NCI-H1694 (cell line): ENCODE measurements at places on chromosomes 4 and X.

GRCh38 chr4:10599574-10599973 is 85.0 kb downstream of the CLNK start:
- DNase-seq: no peak

DNA sequence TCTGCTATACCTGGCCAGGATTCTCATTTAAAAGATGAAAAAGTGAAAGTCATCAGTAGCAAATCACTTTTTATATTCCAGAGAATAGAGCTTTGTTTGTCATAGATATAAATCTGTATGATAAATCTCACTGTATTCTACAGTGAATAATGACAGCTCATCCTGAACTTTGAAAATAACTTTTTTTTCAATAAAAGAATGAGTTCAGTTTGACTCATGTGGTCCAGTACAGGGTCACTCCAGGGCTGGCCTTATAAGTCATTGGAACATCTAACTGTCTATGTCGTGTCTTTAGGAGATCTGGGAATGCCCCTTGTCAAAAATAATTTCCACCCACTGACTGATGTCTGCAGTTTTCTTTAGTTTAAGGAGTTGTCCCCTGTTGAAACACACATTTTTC is 18.5 kb upstream of the CXCL8 start:
- no peak for DNase-seq

- no peak for DNase-seq
Observed at GRCh38 chr4:1377606-1378261, 28.5 kb downstream of the NKX1-1 start.

DNA sequence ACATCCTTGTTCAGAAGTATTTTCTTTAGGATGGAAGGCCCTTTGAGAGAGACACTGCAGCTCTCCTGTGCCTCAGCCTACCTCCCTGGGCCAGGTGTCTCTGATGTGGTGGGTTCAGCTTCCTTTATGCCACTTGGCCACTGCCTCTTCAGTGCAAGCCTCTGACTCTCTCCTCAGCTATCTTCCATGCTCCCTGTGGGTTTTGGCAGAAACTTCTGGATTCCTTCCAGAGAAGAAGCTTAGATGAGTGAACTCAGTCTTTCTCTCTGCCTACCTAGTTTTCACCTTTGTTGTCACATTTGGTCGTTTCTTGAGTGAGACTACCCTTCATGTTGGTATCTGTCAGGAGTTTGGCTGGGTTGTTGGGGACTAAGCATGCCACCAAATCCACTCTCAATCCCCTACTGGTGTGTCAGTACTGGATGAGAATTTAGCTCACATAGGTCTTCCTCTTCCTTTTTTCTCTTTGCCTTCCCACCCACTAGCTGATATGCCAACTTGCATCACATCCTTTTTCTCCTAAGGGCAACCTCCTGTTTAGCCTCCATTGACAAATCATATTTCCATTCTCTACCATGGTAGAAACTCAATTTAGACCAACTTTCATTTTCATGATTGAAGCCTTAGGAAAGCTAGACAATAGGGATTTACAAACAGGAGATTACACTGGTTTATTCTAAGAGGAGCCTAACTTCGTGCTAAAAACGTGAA is 32.0 kb downstream of the IL15 start:
- no peak for DNase-seq

- DNase-seq: no peak
Observed at GRCh38 chr4:7956270-7956808, 16.7 kb upstream of the AFAP1 start.

DNA sequence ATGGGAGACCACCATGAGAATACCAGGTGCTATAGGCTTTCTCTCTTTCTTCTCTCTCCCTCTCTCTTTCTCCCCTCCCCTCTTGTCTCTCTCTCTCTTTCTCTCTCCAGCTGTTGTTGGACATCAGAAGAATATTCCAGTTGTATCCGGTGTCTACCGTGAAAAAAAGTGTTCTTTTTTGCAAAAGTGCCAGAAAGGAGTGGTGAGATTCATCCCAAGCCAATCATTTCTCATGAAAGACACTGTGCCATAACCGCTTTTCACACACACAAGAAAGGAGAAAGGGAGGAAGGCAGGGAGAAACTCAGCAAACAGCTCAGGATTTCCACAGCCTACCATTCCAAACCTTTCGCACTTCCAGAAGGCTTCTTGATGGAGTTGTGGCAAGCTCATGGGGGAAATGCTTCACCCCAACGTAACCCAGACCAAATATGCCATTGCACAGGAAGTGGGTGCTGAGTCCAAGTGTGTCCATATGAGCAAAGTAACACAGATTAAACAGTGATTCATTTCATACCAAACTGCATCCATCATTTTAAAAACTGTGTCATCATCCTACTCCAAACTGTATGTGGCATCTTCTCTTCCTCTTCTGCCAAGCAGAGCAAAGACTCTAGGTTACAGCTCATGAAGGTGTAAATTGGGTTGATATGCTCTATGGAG is 224.0 kb downstream of the APBB2 start:
- no peak for DNase-seq

DNA sequence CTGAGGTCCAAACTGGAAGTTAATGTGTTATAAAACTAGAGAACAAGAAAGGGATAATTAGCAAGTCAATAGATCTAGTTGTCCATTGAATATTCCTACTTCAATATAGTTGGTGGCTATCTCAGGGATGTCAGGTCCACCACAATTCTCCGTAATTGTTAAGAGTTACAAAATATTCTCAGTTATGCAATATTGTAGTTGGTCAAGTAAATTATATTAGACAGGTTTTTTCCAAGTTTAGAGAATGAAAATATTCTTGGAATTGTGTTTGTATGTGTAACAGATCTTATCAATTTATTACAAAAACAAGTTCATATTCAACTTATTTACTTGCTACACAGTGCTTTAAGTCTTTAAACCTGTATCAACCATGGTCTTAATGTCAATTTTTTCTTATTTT is 547.4 kb downstream of the SPRY1 start:
- no peak for DNase-seq

DNA sequence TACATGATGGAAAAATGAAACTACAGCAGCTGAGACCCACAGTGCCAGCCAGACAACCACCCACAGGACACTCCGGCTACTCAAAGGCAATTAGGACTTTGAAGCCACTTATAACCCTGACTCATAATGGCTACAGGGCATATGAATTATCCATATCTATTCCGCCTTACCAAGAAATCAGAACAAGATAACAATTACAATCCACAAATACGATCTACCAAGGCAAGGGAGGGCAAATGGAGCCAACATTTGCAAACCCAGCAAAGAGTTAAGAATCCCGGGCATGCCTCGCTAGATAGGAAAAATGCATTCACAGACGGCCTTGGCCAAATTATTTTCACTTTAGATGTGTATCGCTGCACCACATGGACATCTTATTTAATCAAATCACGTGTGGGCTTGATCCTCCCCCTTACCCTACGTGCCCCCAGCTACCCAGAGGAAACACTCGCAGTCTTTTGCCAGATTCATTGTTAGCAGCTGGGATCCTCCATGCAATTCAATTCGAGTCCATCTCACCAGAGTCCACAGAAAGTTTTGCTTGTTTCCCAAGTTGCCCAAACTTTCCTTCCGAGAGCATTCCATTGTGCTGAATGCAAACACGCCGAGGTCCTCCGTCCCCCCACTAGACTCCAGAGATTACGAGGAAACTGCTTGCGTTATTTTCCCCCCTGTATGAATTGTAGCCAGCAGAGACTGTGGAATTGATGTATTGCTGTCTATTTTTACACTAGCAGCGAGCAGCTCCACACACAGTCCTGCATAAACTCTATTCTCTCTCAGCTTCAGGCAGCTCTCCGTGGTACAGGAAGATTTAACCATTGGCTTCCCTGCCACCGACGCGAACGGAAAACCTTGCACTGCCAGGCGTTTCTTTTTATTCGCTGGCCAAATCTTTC is 1.2 kb downstream of the PPARGC1A start:
- DNase-seq: no peak

GRCh38 chr4:127574643-127575042 is 58.1 kb upstream of the INTU start:
- DNase-seq: no peak

DNA sequence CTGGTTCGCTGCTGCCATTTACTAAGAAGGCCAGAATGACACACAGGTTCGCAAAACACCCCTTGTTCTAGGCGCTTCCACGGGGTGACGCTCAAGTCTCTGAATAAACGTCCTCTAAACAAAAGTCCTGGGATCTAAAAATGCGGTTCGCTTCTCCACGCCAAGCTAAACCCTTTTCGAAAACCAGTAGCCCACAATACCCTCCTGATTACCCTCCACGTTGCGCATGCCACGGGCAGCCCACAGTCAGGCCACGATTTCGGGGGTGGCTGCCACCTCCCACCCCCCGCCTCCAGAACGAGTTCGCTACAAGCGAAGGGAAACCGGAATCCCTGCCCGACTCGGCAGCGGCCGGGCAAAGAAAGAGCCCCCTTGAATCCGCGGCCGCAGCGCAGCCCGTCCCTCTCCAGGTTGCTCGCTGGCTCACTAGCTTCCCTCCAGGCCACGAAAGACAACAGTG is 423 bp downstream of the RPL39 start:
- DNase-seq: peak; percentile 8

- DNase-seq: no peak
Observed at GRCh38 chrX:87160435-87161010, 357.1 kb upstream of the KLHL4 start.

GRCh38 chr4:153137159-153137558 is 67.1 kb upstream of the TRIM2 start:
- no peak for DNase-seq

DNA sequence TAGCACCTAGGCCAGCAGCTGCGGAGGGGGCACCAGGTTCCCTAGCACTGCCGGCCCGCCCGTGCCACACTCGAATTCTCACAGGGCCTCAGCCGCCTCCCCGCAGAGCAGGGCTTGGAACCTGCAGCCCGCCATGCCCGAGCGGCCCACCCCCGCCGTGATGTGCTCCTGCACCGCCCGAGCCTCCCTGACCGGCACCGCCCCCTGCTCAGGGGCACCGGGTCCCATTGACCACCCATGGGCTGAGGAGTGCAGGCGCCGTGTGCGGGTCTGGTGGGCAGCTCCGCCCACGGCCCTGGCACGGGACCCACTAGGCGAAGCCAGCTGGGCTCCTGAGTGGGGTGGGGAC is 35.4 kb upstream of the ENPP6 start:
- DNase-seq: no peak

GRCh38 chrX:1545776-1546408 is 8.9 kb upstream of the P2RY8 start:
- DNase-seq: no peak

DNA sequence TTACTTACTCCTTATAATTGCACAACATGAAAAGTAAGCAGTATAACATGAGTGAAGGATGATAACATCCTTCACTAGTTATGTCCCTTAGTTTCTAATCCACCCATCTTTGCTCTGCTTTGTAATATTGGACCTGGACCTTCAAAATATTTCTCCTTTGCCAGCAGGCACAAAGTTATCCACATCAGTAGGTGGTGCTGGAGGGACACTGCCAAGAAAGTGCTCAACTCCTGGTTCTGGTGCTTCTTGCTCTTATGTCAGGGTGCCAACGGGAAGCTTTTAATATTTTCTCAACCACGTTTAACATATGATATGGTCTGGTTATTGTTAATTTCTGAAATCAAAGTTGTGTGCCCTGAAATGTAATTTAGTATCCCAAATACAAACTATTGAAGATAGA is 49.1 kb downstream of the TMEM165 start:
- DNase-seq: no peak

- no peak for DNase-seq
Observed at GRCh38 chrX:11967986-11968869, 170.0 kb upstream of the FRMPD4 start.

- no peak for DNase-seq
Observed at GRCh38 chrX:66914080-66914479, 275.2 kb upstream of the EDA2R start.

GRCh38 chr4:177957596-177958360 is 515.5 kb upstream of the AGA start:
- no peak for DNase-seq

- DNase-seq: no peak
Observed at GRCh38 chrX:104351173-104351769, 96.5 kb upstream of the ESX1 start.

- DNase-seq: no peak
Observed at GRCh38 chr4:8556341-8557150, 23.6 kb upstream of the GPR78 start.
